ENCODE measurements at places on chromosomes 7 and 10.

DNA sequence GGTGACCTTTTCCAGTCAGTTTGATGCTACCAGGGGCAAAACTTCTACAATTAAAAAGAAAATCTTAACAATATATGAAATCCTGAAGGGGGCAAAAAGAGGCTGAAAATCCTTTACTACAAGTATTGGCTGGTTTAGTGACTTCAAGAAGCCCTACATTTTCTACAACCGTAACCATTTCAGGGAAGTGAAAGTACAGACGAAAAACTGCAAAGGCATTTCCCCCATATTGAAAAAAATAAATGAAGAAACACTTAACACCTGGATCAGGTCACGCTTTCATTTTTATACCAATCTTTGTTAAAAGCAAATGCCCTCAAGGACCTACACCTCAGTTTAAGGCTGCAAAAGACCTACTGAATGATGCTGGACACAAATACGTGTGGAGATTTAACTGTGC lies 38.6 kb downstream of the IL6 start:
- no peak for DNase-seq

DNA sequence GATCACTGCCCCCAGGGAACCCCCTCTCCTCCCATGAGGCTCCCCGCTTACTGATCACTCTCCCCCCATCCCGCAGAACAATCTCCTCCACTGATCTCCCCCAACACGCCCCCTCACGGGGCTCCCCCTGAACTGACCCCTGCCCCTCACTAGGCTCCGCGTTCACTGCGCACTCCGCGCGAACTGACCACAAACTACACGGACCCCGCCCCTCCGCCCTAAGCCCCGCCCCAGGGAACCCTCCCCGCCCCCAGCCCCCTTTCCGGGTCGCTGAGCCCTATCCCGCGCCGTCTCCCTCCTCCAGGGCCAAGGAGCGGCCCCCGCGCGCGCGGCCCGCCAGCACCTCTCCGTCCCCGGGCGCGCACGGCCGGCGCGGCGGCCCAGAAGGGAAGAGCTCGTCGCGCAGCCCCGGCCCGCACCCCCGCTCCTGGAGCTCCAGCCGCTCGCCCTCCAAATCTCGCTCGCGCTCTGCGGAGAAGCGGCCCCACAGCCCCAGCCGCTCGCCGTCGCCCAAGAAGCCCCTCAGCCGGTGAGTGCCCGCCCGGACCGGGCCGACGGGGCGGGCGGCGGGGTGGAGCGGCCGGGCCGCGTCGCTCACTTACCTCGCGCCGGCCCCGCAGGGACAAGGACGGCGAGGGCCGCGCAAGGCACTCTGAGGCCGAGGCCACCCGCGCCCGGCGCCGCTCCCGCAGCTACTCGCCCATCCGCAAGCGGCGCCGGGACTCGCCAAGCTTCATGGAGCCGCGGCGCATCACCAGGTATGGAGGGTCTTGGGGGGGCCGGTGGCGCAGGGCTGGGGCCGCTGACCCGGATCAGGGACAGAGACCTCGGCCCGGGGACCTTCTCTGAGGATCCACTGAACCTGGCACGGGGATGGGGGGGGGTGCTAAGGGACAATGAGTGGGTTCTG lies 19.9 kb upstream of the HSPB1 start:
- peak; percentile 10 for DNase-seq

DNA sequence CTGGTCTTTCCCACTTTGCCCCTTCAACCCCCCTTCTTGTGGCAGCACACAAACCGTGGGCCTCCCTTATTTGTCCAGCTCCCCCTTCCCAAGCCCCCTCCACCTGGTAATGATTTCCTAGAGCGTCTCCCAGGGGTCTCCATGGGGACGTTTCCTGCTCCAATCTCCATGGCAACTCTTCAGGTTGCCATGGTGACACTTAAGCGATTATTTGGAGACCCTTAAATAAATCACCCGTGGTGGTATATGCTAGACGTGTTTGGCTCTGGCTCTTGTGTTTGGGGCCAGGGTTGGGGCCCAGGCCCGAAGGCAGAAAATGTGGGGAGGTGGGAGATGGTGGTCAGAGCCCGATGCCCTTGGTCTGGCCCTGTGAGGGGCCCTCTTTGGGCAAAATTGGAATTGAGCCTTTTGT lies 41.1 kb upstream of the DLG5 start:
- no peak for DNase-seq

- no peak for DNase-seq
Observed at GRCh38 chr10:132368881-132369635, 27.9 kb upstream of the PWWP2B start.

DNA sequence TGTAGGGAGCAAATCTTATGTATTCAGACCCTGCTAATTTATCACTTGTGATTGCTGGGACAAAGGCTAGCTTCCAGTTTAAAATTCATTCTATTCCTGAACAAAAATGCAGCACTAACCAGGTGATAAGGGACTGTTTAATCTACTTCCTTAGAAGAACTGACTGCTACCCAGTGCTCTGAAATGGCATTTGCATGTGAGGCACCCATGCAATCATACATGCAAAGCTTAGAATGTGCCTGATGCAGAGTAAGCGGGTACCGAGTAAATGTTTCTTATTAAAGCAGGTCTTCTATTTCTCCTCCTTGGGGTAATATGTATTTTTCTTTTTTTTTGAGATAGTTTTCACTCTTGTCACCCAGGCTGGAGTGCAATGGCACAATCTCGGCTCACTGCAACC lies 54.5 kb downstream of the NEURL1 start:
- no peak for DNase-seq

DNA sequence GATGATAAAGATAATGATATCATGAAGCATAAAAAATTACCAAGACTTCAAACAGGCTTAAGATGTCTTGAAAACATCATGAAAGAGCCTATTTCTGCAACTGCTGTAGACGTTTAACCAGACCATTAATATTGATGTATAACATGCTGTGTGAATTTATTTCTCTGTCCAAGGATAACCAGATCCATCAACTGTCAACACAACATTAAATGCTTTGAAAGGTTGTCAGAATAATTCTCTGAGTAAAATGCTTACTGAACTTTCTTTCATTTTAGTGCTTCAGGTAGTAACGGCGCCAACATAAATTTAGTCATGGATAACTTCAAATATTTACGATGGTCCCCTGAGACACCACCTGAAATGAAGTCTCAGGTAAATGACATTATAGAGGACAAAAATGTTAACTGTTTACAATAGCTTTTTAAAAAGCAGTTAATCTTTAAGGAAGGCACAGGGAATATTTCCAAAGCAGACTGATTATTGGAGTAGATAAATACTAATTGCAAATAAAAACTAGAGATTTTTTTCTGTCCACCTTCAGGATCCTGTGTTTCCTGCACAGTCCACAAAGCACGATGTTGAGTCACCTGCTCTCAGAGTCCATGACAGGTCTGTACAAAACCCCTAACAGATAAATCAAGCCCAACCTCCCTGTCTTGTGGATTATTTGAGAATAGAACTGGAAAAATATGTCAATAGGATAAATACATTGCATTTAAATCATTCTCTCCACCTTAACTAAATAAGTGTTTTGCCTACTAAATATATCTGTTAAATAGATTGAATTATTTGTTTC lies 1213.2 kb downstream of the XPNPEP1 start:
- DNase-seq: no peak

- no peak for DNase-seq
Observed at GRCh38 chr10:78871796-78872195, 197.0 kb upstream of the ZMIZ1 start.

DNA sequence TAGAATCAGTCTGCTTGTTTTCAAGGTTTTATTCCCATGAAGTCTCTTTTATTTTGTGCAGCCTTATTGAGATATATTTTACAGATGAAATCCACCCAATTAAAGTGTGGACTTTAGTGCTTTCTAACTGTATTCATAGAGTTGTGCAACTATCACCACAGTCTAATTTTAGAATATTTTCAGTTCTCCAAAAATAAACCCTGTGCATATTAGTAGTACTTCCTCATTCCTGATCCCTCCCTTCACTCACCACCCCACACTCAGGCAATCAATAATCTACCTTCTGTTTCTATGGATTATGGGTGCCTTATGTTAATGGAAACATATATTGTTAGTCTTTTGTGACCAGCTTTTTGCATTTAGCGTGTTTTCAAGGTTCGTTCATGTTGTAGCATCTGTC lies 185.7 kb upstream of the TMEM72 start:
- no peak for DNase-seq
